NCI-H2171 treated with DMSO at 0.1 percent for 48 hours (cell line): ENCODE measurements at places on chromosomes 1 and 21.

DNA sequence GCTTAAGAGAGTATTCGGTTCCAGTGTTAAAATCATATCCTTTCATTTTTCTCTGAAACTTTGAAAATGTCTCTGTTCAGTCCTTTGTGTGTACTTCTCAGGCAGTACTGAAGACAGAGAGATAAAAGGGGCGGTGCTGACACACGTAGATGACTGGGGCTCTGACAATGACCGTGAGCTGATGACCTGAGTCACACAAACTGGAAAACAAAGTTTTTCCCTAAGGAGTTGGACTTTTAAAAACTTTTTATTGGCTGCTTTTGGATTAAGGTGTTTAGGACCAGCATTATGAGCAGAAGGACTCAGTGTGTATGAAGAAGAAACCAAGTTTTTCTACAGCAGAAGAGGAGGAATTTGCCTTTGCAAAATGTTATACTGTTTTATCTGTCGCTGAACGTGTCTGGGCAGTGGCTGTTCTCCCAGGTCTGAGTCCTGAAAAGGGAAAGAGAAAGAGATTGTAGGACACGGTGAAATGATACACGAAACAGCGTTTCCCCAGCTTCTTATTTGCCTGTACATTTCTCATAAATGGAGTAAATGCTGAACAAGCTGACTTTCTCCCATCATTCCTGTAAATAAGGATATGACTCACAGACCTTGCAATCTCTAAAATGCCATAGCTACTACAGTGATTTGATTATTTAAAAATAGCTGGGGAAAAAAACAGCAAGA is 51.5 kb downstream of the MAP3K7CL start:
- DNase-seq = no peak

DNA sequence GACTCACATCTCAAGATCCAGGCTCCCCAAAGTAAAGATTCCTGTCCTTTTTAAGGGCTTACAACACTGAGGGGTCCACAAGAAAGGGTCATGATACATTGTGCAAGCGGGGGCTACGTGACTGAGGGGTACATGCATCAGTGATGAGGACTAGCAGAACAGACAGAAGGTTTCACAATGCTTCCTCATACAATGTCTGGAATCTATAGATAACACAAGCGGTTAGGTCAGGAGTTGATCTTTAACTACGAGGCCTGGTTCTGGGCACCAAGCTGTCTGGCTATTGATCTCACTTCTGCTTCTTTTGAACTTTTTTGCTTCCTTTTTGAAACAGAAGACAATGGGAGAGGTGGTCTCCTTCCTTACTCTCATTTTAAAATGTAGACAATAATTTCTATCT is 718.6 kb downstream of the AMY1C start:
- no peak for DNase-seq

GRCh38 chr1:80101159-80101558 is 1094.6 kb upstream of the ADGRL4 start:
- DNase-seq = no peak

- DNase-seq = no peak
Observed at GRCh38 chr1:236575523-236575922, 28.8 kb downstream of the HEATR1 start.

- peak; percentile 85 for DNase-seq
Observed at GRCh38 chr1:180424848-180425457, 77.4 kb downstream of the ACBD6 start.

DNA sequence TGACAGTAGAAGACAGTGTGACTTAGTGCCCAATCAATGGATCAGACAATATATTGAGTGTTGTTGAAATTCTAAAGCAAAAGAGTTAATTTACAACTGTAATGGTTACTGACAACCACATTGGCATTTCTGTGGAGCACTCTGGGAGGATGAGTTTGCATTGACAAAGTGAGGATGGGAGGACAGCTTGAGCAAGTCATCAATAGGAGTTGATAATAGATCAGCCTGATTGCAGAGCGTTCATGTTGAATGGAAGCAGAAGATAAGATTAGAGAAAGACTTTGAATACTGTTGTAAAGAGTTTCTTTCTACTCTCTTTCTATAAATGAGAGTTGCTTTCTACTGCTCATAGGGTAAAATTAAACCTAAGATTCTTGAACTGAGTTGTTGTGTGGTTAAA is 3.9 kb downstream of the EEIG2 start:
- DNase-seq = no peak

DNA sequence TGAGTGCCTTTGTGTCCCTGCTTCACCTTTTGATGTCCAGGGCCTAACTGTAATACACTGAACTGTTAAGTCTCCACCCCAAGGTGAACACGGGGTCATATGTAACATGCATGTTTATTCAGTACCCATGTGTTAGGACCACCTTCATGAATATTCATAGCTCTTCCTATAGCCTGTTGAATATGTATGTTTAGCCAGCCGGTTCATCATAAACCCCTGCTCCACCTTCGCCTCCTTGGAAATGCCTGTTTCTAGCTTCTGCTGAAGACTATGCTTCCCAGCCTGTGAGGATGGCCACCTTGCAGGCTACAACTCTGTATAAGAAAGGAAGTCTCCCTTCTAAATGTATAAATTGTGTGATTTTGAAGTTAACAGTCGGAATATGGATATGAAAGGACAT is 69.3 kb downstream of the C1orf94 start:
- DNase-seq = no peak

DNA sequence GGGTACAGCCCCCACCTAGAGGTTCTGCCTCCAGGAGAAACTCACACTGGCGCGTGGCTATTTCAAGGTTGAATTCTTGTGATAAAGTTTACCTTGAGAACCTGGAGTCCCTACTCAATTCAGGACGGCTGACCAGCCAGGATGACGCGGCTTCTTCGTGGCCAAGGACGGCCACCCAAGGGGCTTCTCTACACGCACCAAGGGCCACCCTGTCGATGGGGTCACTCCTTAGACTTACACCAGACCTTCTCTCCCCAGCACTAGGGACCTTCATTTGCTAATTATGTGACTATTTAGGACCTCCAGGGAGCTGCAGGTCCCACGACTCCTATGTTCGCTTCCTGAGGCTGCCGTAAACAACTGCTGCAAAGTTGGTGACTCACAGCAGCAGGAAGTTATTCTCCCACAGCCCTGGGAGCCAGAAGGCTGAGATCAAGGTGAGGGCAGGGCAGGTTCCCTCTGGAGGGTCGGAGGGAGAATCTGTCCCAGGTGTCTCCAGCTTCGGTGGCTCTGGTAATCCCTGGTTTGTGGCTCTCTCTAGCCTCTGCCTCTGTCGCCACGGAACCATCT is 135.9 kb downstream of the NPHP4 start:
- DNase-seq = no peak

- DNase-seq = no peak
Observed at GRCh38 chr1:43439781-43440180, 13.9 kb downstream of the HYI start.

GRCh38 chr21:44892536-44893277 is 19.2 kb upstream of the PTTG1IP start:
- DNase-seq = no peak

- no peak for DNase-seq
Observed at GRCh38 chr1:106600626-106601025, 455.8 kb upstream of the PRMT6 start.
